ENCODE measurements at places on chromosomes 1 and 21. TPM values are rescaled to one million over a fixed set of nuclear protein-coding genes. Genes with fewer than 3 reads are reported as not detected.

- H3K36me3 ChIP-seq = no peaks in the 10 kb centered on the region
- no peak overlapping the region for H3K27ac ChIP-seq
- DNase-seq = no peak
- H3K27me3 ChIP-seq = no peaks in the 10 kb centered on the region
- no peaks in the 10 kb centered on the region for H3K4me1 ChIP-seq
- H3K4me3 ChIP-seq = no peak overlapping the region
Observed at GRCh38 chr1:199466961-199467360, 560.5 kb upstream of the NR5A2 start.

TCHHL1 gene
- not detected for total RNA-seq

BRDT gene
- not detected for total RNA-seq

KIF14 gene
- total RNA-seq = under 0.01 TPM

DNA sequence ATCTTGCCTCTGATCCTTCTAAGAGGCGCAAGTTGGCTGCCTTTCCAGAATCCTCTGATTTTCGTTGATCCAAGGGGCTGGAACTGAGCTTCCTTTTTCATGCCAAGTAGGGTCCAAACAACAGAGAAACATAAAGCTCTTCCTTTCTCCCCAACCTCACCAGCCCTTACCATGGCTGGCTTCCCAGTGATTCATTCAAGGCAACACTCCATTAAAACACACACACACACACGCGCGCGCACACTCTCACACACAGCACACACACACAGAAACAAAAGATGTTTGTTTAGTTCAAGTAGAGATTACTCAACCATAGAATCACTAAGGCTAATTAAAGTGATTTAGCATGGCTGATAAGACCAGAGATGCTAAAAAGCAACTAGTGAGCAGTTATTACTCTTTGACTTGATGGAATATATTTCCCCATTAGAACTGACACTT lies 13.0 kb upstream of the GUCA2A start:
- H3K27me3 ChIP-seq = no peaks in the 10 kb centered on the region
- no peak overlapping the region for H3K4me3 ChIP-seq
- no peak overlapping the region for H3K27ac ChIP-seq
- H3K4me1 ChIP-seq = peaks cover 27% of the 10 kb centered on the region

DNA sequence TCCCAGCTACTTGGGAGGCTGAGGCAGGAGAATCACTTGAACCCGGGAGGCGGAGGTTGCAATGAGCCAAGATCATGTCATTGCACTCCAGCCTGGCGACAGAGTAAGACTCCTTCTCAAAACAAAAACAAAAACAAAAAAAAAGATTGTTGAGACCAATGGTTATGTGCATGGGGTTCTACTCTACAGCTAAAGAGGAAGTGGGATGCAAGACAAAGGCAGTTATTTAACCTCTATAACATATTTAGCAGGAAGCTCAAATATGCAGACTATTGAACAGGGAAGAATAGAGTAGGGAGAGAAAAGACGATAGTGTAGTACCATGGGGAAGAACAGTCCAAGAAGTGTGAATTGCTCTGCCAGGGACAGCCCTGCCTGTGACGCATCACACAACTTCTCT lies 227.7 kb downstream of the SMYD3 start:
- H3K27me3 ChIP-seq = no peaks in the 10 kb centered on the region
- DNase-seq = no peak
- H3K27ac ChIP-seq = no peak overlapping the region
- H3K4me3 ChIP-seq = no peak overlapping the region
- H3K36me3 ChIP-seq = no peaks in the 10 kb centered on the region
- no peaks in the 10 kb centered on the region for H3K4me1 ChIP-seq

Data from esophagus muscularis mucosa (tissue), 4 donors.